Bronchial epithelial cell (primary cell): ENCODE measurements at places on chromosomes 6 and 20. TPM values are rescaled to one million over a fixed set of nuclear protein-coding genes. Genes with fewer than 3 reads are reported as not detected.

- no peak for DNase-seq
These were observed 637 bp upstream of the RPF2 start for GRCh38 chr6:110981202-110981600.

DNA sequence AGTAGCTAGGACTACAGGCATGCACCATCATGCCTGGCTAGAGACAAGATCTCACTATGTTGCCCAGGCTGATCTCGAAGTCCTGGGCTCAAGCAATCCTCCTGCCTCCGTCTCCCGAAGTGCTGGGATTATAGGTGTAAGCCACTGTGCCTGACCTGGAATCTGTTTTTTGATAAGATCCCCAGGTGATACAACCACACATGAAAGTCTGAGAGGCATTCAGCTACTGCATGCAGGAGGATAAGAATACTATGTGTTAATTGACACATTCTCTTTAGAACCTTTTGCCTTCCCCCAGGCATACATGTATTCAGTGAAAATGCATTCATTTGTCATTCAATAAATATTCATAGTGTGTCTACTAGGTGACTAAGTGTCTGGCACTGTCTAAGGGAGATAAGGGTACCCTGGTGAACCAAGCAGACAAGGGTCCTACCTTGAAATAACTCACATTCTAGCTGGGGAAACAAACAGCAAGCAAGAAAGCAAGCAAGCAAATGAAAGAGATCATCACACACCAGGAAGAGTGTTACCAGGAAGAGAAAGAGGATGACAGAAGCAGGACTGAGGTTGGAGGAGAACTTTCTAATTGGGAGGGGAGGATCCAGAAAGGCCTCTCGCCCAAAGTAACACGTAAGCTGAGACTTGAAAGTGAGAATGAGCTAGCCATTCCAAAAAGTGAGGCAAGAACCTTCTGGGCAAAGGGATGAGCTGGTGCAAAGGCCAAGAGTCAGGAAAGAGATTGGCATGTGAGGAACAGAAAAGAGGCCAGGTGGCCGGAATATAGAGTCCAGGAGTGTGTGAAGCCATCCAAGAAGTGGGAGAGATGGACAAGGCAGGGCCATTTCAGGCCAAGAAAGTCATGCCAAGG is 6.5 kb downstream of the GFOD1 start:
- peak; percentile 94 for DNase-seq

DNA sequence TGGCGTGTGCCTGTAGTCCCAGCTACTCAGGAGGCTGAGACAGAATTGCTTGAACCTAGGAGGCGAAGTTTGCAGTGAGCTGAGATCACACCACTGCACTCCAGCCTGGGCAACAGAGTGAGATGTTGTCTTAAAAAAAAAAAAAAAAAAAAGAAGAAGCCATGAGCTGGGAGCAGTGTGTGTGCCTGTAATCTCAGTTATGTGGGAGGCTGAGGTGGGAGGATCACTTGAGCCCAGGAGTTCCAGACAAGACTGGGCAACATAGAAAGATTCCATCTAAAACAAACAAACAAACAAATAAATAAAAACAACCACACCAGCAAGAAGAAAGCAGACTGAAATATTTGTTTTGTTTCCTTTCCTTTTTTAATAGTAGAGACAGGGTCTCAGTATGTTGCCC is 62.2 kb upstream of the KIF13A start:
- no peak for DNase-seq

The EEF1A2 gene
- total RNA-seq = 1.1 and 1.9 TPM in 2 replicates
